Caudate nucleus (tissue), 63 donors: ENCODE measurements at places on chromosomes 6 and 20.

- no peak for DNase-seq
These were observed 248.6 kb downstream of the HIVEP2 start for GRCh38 chr6:142696123-142697000.

DNA sequence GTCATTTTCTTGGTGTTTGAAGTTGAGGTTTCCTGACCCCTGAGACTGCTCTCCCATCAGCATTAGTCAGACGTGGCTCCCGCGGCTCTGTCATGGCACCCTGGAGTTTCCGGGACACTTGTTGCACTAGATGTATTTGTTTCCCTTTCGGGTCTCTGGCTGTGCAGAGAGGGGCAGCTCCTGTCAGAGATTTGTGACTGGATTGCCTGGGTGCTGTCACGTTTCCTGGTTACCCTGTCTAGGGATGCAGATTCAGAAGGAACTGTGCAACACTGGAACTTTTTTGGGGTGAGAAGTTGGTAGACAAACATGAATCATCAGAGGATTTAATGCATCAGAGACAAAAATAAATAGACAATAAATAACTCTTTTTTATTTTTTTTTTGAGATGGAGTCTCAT lies 431.8 kb upstream of the MAN1A1 start:
- no peak for DNase-seq

GRCh38 chr6:136158387-136158821 lies 91.7 kb downstream of the MTFR2 start:
- no peak for DNase-seq

DNA sequence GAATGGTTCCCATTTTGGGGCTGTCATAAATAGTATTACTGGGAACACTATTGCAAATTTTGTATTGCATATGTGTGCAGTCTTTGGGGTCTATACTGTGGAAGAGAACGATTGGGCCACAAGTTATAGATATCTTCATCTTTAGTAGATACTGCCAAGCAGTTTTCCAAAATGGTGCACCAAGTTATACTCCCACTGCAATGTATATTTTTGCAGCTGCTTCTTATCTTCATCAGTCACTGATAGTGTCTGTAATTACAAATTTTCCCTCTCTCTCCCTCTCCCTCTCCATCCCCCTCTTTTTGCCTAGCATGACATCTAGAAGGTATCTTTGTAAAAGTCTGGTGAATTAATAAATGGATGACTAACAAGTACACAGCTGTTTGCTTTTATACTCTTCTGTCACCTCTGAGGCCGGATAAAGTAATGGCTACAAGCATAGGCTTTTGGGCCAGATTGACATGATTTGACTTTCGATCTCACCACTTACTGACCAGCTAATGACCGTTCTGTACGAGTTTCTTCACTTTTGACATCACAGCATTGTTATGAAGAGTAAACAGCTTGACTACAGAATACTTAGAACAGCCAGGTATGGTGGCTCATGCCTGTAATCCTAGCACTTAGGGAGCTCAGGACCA lies 113.3 kb upstream of the SLC2A12 start:
- no peak for DNase-seq

DNA sequence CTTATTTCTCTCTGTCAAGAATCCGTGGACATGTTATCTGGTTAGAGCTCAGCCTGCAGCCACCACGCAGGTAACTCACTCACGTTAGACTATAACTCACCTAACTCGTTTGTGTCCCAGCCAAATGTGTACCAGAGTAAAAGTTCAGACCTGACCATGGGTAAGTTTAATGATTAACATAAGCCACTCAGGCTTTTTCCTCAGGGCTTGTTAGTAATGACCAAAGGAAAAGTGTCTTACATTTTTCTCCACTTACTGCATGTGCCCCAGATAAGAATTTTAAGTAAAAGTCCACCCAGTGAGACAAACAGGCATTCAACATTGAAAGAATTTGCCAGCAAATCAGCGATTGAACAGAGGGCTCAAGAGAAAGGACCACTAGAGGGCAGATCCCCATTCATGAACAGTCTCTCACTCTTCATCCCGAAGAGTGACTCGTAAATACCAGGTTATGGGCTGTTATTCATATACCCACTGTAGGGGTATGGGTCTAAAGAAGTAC lies at the start of gene PKHD1:
Gene PKHD1, minus strand, starts transcription at position 116 of the 502 bp plus-strand sequence. CDS start 2,680 bp downstream, outside the sequence.
- no peak for DNase-seq

DNA sequence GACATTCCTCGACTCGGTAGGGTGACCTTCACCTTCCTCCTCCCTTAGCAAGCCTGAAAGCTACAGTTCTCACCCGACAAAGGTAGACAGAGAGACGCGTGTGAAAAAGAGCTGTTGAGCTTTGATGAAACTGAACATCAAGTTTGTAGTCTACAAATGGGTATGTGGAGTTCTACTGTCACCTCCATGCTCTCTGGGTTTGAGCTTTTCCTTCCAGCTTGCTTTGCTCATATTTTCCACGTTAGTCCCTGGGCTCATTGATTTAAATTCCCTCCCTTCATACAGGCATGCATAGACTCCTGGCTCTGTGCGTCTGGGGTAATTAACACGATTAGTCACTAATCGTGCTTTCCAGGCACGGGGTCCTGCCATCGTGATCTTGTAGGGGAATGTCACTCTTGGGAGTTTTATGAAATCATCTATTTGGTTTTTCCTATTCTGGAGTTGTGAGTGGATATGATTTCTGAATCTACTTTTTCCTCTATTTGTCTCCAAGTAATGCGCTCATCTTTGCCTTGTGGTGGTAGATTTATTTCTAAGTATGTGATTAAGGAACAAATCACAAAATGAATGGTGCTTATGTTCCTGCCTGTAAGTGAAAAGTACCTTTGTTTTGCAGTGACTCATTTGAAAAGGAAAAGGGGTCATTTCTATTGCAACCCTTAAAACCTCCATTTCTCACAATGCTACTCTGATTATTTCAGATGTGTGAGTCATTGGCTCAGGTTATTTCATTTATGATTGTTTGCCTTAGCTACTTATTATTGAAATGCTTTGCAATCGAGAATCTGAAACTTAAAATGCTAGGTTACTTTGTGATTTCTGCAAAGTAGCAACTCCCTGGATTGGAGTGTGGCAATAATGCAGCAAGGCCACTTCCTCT lies 154.6 kb downstream of the ZDHHC14 start:
- no peak for DNase-seq

DNA sequence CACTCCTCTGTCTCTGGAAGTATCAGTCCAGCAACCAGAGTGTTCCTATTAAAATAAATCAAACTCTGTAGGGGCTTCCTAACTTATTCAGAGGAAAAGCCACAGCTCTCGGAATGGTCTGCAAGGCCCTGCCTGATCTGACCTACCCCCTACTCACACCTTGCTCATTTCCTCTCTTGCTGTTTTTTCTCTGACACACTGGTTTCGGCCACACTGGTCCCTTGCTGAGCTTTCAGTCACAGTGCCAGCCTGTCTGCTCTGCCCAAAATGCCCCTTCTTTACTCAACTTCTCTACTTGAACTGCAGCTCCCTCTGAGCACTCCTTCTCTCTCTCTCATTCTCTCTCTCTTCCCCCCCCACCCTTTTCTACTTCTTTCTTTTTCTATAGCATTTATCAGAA lies 430.2 kb downstream of the UTRN start:
- DNase-seq, result no peak

- no peak for DNase-seq
These were observed 22.2 kb downstream of the KDM1B start for GRCh38 chr6:18177286-18177965.

DNA sequence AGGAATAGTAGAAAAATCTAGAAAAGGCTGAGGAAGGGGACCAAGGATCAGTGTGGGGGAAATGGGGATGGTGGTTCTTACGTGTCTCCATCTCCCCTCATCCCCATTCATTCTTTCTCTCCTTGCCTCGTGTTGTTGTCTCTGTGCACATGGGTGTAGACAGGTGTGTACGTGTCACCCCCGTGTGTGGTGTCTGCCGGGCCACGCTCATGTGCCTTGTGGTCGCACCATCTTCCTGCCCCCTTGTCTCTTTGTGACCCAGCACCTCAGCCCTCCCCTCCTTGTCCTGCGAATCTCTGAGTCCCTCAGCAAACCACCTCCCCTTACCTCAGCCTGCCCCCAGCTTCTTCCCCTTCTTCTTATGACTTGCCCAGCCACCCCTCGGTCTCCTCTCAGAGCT lies 39.4 kb downstream of the FOXP4 start:
- DNase-seq, result no peak

GRCh38 chr6:1825277-1825676 lies 215.6 kb downstream of the FOXC1 start:
- no peak for DNase-seq

DNA sequence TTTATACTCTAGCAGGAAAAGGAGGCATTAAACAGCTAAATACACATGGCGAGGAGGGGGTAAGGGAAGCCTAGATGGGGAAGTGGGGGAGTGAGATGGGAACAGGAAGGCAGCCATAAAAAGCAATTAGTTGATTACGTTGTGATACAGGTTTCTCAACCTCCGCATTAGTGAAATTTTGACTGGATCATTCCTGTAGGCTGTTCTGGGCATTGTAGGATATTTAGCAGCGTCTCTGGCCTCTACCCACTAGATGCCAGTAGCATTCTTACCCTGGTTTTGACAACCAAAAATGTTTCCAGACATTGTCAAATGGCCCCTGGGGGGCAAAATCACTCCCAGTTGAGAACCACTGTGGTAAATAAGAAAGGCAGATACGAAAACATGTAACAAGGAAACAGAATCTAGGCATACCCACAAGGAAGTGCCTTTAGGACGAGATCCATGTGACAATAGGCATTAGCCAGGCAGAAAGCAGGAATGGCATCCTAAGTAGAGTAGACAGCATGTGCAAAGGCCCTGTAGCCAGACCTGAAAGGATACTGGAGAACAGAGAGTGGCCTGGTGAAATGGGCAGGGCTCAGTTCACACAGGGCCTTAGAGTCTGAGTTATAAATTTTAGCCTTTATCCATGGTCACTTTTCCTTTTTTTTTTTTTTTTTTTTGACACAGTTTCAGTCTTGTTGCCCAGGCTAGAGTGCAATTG lies 25.8 kb upstream of the PTPN1 start:
- DNase-seq, result no peak

GRCh38 chr20:62738025-62738881 lies 29.6 kb downstream of the NTSR1 start:
- DNase-seq, result no peak

- no peak for DNase-seq
These were observed 1.3 kb upstream of the MUCL3 start for GRCh38 chr6:30939473-30939872.

GRCh38 chr6:43774776-43775534 lies 4.9 kb downstream of the VEGFA start:
- peak; percentile 39 for DNase-seq

DNA sequence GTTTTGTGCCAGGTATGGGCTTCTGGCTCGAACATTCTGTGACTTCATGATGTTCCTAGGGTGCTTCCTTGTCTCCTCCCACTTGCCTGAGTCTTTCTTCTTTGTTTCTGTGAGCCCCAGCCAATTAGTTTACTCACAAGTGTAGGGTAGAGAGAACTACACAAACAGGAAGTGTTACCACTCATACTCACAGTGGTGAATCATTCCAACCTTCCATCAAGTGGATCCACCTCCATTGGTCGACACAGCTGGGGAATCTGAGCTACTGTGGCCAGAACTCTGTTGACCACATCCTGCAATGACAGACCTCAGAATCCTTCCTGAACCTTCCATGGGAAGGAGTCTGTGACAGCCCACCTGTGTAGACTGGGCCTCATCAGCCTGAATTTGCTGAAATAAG lies 76.8 kb downstream of the UNC5CL start:
- DNase-seq, result no peak

- no peak for DNase-seq
These were observed 123.6 kb upstream of the BEND6 start for GRCh38 chr6:56831334-56831733.

DNA sequence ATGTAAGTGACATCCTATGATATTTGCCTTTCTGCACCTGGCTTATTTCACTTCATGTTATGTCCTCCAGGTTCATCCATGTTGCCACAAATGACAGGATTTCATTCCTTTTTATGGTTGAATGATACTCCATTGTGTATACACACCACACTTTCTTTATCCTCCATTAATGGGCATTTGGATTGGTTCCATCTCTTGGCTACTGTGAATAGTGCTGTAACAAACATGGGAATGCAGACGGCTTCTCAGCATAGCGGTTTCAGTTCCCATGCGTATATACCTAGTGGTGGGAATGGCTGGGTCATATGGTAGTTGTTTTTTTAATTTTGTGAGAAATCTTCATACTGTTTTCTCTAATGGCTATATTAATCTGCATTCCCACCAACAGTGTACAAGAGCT lies 14.8 kb downstream of the MTHFD1L start:
- no peak for DNase-seq

DNA sequence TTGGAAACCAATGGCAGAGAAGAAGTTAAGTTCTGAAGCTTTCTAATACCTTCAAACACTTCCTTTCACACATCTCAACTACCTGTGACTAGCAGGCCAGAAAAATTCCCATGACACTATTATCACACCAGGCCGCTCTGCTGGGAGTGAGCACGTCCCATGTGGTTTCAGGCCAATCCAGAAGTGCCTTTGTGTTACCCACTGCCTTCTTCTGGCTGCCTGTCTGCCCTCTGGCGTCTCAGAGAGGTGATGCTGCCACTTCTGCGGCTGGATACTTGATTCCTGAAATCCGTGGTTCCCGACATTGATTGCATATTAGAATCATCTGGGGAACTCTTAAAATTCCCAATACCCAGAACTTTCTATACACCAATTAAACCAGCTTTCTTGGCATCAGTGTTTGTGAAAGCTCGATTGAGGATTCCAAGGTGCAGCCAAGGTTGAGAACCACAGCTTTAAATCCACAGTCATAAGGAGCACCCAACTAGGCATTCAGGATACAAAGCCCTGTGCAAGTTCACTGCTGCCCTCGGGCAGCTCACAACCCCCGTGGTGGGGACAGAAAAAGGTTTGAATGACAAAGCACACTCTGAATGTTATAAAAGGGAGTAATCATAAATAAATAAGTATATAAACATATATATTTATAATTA lies 65.6 kb downstream of the STMND1 start:
- peak; percentile 6 for DNase-seq

DNA sequence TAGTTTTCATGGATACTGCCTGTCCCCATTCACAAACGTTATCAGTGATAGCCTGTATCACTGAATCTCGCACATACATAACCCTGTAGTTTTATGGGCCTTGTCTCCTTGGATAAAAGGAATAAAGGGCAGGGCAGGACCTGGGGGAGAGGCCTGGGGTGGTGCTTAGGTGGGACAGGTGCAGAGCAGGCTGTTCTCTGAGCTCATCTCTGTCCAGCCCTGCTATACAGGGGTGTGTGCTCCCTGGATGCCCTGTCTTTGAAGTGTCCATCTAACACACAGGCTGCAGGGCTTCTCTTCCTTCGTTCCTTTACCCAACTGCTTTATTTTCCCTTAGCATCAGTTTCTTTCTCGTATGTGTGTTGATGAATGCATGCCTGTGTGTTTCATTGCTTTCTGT lies 26.4 kb downstream of the BRPF3 start:
- DNase-seq, result no peak

DNA sequence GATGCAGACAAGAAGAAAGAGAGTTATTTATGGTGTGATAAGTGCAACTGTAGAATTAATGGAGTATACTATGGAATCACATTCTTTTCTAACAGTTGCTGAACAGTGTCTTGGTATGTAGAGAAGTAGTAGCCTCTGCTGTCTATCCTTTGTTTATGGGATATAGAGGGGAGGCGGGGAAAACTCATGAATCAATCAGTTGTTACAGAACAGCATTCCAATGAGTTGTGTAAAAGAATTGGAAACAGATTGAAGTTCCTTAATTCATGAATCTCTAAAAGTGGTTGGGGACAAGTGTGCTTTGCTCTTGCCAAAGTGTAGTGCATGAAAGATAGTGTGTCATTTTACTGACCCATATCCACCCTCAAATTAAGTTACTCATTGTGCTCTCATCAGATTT lies 77.7 kb downstream of the FLRT3 start:
- DNase-seq, result no peak
